Activated T-cell treated with anti-CD3 and anti-CD28 coated beads, Interleukin-2, amount 50 U/mL, for 1 hour (primary cell): ENCODE measurements at places on chromosomes 7 and 10.

DNA sequence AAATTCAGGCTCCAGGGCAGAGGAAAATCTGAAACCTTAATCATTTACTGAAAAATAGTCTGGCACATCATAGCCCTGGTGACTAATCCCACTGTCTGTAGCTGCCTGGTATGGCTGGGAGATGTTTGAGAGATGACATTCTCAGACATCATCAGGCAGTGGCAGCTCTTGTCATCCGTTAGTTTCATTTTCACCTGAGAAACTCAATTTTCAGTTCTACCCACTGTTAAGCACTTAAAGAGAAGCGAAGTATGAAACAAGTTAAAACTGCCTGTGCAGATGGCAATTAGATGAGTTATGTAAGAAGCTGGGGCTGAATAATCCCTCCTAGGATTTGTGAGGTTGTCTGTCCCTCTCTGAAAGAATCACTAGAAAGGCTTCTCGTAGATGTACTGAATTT, 150.2 kb downstream of the NSUN6 start:
- no peak for DNase-seq

GRCh38 chr7:43824963-43825362, 44.4 kb downstream of the MRPS24 start:
- DNase-seq = no peak

GRCh38 chr10:86747796-86748581, 8.4 kb upstream of the BMPR1A start:
- DNase-seq = no peak

DNA sequence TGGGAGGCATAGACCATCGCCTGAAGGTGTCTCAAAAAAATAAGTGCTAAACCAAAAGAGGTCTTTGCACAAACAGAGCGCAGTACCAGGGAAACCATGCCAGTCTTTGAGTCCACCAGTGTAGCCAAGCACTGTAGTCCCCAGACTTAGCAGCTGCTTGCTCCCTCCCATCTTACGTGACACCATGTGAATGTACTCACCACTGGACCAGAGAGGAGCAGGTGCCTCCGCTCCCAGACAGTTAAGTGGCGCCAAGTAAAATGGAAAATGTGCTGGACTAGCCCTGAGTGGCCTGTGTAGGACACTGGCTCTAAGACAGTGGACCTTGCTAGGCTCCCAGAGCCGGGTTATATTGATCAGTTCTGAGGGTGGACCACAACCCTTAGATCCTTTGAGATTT, 47.7 kb upstream of the PLEKHA1 start:
- DNase-seq = no peak

DNA sequence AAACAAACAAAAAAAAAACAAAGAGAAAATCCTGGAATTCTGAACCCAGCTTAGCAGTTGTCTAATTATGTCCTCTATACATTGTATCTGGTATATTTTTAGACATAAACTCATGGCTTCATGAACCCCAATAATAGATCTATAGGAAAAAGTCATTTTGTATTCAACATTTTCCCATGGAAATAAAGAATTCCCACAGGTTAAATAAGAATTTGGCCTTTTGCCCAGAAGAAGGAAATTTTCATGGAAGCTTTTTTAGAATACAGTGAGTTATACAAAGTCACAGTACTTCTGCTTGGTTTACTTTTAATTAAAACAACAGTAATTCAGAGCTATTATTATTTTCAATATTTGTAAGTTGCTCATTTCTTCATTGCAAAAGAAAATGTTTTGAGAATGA, 2.1 kb upstream of the PRKG1 start:
- no peak for DNase-seq

GRCh38 chr10:61385231-61386001, 67.8 kb downstream of the TMEM26 start:
- DNase-seq = no peak

- no peak for DNase-seq
Measured at GRCh38 chr10:97882142-97883091, 32.8 kb downstream of the GOLGA7B start.

- no peak for DNase-seq
Measured at GRCh38 chr7:84232646-84233045, 38.1 kb upstream of the SEMA3A start.

DNA sequence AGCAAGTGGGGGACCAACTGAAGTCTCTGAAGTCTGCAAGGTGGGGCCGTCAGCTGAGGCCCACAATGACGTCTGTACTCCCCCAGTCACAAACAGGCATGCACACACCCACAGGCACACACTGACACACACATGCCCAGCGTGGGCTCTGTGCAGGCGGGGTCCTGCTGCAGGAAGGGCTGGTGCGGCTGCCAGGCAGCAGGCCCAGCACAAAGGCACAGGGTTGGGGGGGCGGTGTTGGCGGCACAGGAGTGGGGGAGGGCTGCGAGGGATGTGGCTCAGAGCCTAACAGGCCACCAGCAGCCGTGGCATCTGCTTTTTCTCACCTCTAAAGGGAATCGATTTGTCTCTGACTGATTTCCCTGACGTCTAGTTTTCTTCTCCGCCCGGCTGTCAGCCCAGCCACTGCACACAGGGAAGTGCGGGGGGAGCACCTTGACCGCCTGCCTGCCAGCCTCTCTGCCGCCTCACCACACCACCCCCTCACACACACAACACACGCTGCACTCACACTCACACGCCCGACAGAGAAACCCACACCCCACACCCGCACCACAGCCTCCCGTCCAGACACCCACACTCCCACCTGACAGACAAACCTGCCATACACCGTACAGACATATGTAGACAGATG, 43.5 kb upstream of the ZMIZ1 start:
- peak; percentile 51 for DNase-seq

DNA sequence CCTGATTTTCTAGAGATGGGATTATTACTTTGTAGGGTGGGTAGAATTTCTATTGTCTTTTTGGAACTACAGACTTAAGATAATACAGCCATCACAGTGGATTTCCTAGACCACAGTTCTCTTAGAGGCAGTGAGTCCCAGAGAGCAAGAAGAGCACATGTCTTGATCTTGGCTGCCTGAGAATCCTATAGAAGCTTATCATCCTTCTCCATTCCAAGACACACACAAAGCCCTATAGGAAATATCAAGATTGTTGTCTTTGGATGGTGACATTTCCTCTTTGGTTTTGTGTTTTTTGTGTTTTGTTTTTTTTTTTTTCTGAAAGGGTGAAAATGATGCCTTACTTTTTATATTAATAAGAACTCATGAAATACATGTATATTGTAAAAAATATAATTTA, 143.1 kb downstream of the AHR start:
- no peak for DNase-seq

DNA sequence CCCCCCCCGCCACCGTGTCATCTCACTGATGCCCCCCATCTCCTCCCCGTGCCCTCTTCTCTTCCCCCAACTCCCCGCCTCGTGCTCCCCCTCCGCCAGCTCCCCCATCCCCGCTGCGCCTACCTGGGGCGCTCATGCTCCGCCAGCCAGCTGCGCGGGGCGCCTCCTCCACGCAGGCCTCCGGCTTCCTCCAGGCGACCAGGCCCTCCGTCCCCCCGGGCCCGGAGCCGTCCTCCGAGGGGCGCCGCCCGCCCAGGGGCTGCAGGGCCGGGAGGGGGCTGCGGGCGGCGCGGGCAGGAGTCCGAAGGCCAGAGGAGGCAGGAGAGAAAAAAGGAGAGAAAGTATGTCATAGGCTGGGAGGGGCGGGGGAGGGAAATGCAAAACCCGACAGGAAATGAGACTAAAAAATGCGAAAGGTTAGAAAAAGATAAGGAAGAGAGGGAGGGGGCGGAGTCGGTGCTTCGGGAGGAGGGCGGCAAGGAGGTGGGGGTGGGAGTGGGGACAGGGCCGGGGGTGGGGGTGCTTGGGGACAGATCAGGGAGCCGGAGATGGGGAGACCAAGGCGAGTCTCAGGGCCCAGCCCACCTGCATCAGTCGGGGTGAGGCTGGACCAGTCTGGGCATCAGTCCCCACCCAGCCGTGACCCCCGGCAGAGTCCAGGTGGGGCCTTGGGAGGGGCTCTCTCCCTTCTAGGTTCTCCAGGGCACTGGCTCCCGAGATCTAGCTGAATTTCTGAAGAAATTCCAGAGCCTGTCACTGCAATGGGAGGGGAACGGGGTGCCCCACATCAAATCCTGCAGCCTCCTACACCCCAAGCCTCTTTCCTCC, at the start of gene CARD11:
Gene CARD11 (minus strand): TSS at position 324 of the 828 bp plus-strand sequence. CDS start 85,361 bp downstream, outside the sequence.
- peak; percentile 68 for DNase-seq

DNA sequence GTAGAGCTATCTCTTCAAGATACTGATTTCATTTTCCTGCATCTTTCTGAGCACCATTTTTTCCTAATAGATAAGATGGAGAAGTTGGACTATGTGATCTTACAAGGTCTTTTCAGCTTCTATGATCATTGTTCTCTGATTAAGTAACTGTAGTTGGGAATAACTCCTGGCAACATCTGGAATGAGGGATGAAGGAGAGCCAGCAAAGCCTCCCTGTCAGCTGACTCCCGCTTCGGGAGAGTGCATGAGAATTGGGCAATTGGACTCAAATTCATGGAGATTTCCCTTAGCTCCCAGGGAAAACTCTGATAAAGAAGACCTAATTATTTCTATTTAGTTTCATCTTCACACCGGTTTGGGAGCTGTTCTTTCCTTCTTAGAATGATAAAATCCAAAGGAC, 146.1 kb downstream of the CCDC71L start:
- no peak for DNase-seq

DNA sequence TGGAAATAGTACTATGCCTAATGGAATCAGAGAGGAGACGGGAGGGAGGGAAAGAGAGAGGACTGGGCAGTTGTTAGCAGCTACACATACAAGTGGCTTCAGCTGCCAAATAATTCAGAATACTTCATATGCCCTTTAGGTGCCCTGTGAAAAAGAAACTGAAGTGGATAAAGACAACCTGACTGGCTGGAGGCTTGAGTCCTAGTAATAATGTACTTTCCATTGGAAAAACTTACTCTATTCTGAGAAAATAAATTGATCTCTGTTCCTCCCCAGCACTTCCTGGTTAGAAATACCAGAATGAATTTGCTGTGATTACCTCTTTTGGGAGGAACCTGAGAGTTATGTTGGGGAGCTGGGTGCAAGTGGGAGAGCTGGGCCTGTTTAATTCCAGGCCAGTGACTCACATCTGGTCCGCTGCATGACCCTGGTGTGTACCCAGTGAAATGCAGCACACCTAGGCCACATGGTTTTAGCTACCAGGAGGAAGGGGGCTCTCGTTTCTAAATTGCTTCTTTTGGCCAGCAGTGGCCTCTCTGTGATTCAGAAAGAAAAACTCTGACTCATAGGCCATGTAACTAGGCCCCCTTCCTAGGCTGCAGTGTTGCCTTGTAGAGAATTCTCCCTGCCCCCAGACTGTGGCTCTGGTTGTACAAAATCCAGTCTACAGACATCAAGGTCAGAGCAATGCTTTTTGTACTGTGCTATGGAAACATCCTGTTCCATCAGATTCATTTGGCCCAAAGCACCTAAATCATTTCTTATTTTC, 6.5 kb downstream of the AGFG2 start:
- DNase-seq = peak; percentile 49

GRCh38 chr10:124529661-124530214, 68.1 kb downstream of the LHPP start:
- DNase-seq = no peak

DNA sequence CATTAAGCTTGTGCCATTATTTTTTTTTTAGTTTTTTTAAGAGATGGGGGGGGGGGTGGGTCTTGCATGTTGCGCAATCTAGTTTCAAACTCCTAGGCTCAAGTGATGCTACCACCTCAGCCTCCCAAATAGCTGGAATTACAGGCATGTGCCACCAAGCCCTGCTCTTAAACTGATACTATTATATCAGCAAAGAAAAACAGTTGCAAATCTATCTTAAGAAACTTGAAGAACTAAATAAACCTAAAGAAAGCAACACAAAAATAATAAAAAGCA, 47.5 kb downstream of the BRAF start:
- no peak for DNase-seq

- DNase-seq = no peak
Measured at GRCh38 chr10:42874713-42875387, 92.3 kb downstream of the BMS1 start.

DNA sequence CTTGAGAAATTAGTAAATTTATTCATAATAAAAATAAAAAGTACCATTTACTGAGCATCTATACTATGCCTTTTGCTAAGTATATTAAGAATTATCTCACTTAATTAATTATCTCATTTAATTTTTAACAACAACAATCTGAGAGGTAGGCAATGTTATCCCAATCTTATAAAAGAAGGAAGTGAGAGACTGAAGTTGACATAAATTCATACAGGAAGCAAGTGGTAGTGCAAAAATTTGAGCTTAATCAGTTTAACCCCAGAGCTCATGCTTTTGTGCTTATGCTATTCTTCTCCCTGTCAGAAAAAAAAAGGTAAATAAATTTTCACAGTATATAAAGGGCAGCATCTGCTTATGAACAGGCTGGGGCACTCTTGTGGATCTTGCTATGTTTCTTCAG, 2.7 kb upstream of the LIPF start:
- DNase-seq = no peak

DNA sequence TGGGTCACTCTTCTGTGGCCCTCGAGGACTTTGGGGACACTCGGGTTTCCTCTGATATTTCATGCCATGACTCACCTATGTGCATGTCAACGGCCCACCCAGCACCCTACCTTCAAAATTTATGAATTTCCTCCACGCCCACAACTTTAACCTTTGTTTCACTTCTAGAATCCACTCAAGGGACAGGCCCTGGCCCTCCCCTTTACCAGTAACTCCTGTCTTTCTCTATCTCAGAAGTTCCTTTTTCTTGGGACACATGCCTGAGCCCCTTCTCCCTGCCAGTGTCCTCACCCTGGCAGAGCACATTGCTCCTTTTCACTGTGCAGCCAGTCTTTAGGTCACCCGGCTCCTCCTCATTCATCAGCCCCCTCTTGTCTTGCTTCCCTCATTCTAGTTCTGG, 282.5 kb upstream of the KLF6 start:
- DNase-seq = no peak

GRCh38 chr10:84156768-84157167, 16.8 kb upstream of the GPR15LG start:
- peak; percentile 49 for DNase-seq

DNA sequence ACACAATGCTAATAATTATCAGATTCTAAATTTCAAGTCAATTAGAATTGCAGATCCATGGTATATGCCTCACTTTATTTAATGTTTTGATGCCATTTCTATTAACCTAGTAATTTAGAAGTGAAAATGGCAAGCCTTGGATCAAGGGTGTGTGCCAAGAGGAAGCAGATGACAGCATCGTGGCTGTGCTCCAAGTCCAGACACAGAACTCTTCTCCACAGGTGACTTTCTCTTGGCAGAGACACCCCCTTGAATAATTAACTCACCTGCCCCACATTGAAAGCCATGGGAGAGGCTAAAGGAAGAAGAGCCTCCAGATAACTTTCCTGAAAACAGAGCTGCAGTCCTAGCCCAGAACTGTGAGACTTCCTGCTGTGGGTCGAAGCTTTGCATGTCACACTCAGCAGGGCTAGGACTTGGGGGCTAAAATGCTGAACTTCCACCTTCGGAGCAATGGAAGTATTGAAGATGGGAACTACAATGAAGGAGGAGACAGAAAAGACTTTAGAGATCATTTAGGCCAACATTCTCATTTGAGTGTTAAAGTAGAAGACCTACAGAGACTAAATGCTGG, 996 bp upstream of the C10orf90 start:
- DNase-seq = no peak

DNA sequence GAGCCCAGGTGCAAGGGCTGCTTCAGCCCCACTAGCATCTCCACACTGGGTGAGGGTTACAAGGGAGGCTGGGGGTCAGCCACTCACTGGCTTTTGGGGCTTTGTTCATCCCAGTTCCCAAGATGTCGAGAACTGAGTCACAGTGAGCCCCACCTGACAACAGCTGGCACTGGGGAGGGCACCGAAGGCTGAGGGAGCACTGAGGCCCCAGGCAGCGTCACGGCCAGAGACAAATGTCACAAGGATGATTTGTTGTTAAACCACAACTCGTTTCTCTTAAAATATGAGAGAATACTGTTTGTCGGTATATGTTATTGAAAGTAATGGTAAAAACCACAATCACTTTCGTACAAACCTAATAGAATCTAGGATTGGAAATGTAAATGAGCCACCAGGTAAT, 219.9 kb downstream of the CELF2 start:
- peak; percentile 57 for DNase-seq
